A549 treated with CpdA at 1 μM for 4 hours (cell line): ENCODE measurements at places on chromosomes 2 and 18. TPM values are rescaled to one million over a fixed set of nuclear protein-coding genes. Genes with fewer than 3 reads are reported as not detected.

Gene PRSS56
- 0.08 to 0.20 TPM (median 0.14 TPM) in 4 of 5 replicates, not detected in the other for total RNA-seq

Gene ASB18
- total RNA-seq, result not detected in 5 replicates

Gene KCNG2
- not detected in 5 replicates for total RNA-seq

Gene COL4A3
- total RNA-seq, result 0.31 to 1.7 TPM (median 0.65 TPM) in 5 replicates

Gene TPO
- 0.07 to 0.18 TPM (median 0.13 TPM) in 4 of 5 replicates, not detected in the other for total RNA-seq

Gene KCNJ13
- not detected in 5 replicates for total RNA-seq

Gene CHRND
- total RNA-seq, result not detected in 5 replicates

Gene LRATD1
- total RNA-seq, result 0.03 to 0.09 TPM (median 0.07 TPM) in 3 of 5 replicates, not detected in the others

Gene ST8SIA3
- total RNA-seq, result not detected in 5 replicates
